GM10248 (cell line): ENCODE measurements at places on chromosomes 11 and 22.

DNA sequence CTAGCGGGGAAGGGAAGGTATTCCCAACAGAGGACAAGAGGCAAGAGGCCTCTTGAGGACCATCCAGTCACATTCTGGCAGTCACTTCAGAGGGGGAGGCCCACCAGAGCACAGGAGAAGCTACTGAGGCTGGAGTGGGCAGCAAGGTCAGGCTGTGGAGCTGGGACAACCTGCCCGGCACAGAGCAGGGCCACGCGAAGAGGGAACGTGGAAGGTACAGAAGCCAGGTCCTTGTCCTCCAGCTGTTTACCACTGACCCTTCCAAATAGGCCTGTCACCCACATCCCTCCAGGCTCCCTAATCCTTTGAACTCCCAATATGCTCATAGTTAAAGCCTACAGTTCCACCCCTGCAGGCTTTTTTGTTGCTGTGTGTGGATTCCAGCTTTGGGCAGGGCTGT lies 76.9 kb downstream of the IGLL1 start:
- DNase-seq: no peak

- no peak for DNase-seq
Measured at GRCh38 chr11:130652671-130653335, 204.4 kb downstream of the ADAMTS15 start.

DNA sequence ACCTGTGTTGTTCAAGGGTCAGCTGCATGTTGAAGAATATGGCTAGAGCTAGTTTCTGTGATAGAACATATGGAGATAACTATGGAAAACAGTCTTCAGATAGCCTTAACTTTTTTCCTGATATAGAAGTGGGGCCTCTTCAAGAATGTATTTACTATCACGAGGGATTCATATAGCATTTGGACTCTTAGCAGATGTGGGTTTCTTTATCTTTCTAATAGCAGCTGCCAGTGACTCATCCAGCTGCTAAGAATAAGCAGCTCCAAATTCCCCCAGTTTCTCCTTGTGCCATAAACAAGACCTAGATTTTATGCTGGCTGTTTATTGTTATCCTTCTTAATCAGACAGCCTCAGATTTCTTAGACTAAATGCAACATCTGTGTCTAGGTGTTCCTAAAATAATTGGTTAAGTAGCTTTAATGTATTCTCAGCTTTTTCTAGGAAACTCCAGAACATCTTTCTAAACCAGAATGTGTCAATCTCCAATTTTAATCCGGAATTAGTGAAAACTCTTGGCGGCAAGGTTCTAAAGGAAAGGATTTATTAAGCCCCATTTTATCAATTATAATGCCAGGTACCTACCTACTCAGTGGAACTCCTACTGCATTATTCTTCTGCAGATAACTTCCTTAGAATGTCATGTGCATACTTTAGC lies 119.8 kb downstream of the CSTPP1 start:
- no peak for DNase-seq

DNA sequence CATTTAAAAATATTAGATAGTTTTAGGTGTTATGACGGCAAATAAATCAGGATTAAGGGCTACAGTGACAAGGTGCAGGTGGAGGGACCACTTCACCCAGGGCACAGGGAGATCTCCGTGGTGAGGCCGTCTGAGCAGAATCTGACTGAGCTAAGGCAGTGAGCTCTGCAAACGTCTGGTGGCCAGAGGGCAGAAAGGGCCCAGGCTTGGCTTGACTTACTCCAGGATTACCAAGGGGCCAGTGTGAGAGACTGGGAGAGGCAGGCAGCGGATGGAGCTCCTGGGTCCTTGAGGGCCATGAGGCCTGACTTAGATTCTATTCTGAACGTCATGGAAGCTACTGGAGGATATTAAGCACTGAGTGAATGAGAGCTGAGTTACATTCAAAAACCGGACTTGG lies 125.9 kb upstream of the B3GAT1 start:
- DNase-seq: no peak

GRCh38 chr22:22999523-22999922 lies 70.8 kb upstream of the GNAZ start:
- DNase-seq: no peak

DNA sequence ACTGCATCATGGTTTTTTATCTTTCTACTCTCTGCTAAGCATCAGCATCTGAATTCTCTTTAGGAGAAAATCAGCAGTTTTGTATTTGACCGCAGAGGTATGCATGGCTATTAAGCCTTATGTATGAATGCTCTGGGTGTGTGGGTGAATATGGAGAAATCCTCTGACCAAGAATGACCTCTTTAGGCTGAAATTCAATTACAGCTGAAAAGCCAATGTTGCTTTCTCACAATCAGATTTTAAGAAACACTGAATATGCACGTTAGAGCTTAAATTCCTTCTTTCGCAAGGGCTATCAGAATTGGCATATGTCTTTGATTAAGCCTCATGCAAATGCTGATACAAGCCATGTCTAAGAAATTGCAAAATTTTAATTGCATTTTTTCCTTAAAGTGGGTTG lies 43.2 kb downstream of the ARHGAP42 start:
- no peak for DNase-seq

- DNase-seq: no peak
Measured at GRCh38 chr11:71338801-71339395, 86.5 kb upstream of the SHANK2 start.

DNA sequence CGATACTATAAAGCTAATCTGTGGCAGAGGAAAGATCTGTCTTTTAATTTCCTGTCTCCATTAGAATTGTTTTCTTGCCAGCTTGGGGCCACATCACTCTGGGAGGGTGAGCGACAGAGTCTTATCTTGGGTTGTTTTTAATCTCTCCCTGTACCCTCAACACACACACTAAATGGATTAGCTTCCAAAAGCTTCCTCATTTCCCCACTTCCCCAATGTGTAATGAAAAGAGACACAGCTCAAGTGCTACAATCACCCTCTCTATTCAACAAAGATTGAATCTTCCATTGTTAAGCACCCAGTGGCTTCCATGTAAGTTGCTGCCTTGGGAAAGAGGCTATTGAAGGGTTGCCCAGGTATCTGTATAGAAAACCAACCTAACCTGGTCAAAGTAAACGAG lies 6.1 kb upstream of the ASCL3 start:
- DNase-seq: no peak

DNA sequence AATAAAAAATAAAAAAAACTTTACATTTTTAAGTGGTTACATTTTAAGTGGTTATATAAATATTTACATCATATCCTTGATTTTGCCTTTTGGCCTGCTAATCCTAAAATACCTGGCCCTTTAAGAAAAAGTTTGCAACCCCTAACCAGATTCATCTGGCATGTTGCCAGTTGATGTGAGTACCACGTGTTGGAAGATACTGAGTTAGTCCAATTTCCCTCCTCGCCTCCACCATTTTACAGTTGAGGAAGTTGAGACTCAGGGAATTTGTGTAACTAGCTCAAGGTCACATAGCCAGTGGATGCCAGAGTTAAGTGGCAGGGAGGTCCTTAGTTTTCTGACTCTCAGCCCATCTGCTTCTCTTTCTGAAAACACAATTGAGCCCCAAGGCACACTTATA lies 5.1 kb downstream of the ELF5 start:
- no peak for DNase-seq

GRCh38 chr22:40504285-40505249 lies 132.0 kb downstream of the MRTFA start:
- DNase-seq: peak; percentile 29

DNA sequence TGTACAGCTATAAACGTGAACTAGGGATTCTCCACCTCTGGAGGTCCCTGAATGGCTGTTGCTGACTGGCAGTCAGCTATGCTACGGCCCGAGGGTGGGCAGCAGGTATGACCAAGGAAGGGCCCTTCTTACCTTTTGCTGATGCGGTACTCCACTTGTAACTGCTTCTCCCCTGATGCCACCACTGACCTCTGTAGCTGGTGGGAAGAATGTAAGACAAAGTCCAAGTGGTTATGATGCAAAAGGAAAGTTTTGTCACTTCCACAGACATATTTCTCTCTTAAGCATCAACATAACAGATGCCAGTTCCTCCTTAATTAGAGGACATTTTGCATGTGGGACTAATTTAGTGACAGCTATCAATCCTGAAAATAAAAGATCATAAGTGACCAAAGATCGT lies 32.2 kb downstream of the P4HA3 start:
- DNase-seq: no peak

DNA sequence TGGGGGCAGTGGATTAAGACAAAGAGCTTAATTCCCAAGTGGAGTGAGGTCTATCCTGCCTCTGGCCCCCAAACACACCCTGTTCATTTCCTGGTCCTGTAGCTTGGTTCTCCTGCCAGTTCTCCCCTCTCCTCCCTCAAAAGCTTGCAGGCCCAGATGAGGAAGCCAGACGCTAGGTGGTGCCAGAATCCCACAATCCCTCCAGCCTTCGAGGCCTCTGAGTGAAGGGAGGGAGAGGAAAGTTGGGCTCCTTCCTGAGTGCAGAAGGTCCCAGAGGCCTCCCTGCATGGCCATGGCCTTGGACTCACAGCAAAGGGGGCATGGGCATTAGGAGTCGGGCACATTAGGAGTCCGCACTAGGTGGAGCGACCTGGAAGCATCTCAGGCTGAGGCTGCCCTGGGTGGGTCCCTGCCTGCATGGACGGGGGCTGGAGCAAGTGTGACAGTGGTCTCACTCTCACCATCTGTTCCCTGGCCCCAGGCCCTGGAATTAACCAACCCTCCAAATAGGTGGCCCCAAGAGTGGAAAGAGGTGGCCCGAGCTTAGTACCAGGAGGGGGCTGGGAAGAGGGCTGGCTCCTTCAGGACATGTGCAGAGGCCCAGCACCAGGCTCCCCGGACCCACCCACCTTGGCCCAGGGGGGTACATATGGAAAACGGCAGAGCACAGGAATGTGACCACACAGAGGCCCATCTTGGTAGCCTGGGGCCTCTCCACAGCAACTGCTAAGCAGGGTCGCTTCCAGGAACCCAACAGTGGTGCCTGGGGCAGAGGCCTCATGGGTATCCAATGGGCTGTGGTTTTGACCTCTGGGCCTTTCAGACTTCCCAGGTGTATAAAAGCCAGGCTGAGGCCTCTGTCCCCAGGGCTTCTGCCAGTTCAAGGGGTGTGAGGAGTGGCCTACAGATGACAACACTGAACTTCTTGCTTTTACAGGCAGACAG lies 5.2 kb downstream of the FXYD2 start:
- peak; percentile 55 for DNase-seq

DNA sequence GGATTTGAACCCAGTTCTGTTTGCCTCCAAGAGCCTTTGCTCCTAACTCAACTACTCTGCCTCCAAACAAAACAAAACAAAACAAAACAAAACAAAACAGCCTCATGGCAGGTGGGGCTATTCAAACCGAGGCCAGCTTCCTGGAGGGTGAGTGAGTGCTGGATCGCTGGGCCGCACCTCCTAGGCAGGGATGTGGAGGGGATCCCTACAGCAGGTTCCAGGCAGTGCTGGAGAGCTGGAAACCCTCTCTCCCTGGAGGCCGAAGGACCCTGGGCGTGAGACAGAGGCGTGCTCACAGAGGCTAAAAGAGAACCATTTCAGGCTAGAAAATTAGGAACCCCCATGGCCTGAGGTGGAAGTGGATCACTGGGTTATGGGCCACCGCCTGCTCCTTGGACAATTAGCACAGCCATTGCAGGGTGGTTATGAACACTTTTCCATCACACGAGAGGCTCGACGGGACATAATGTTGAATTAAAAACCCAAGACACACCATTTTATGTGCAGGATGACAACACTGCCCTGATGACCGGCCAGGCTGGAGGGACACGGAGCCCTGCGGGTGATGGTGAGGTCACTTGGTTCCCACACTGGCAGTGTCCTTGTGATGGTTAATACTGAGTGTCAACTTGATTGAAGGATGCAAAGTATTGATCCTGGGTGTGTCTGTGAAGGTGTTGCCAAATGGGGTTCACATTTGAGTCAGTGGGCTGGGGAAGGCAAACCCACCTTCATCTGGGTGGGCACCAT lies 35.2 kb downstream of the SHISAL1 start:
- no peak for DNase-seq

GRCh38 chr11:57761301-57762234 lies at the start of gene CTNND1:
CTNND1 (plus strand) TSS chr11:57761802; CDS start chr11:57791479, 29,677 bp downstream.
- peak; percentile 87 for DNase-seq

GRCh38 chr11:61679893-61680621 lies at the start of gene DAGLA:
DAGLA (plus strand) TSS chr11:61680391; CDS start chr11:61720156, 39,765 bp downstream.
- peak; percentile 92 for DNase-seq

- DNase-seq: peak; percentile 5
Measured at GRCh38 chr11:119025978-119026766, 4.5 kb downstream of the SLC37A4 start.

GRCh38 chr22:27970596-27971220 lies 51.7 kb upstream of the PITPNB start:
- no peak for DNase-seq

DNA sequence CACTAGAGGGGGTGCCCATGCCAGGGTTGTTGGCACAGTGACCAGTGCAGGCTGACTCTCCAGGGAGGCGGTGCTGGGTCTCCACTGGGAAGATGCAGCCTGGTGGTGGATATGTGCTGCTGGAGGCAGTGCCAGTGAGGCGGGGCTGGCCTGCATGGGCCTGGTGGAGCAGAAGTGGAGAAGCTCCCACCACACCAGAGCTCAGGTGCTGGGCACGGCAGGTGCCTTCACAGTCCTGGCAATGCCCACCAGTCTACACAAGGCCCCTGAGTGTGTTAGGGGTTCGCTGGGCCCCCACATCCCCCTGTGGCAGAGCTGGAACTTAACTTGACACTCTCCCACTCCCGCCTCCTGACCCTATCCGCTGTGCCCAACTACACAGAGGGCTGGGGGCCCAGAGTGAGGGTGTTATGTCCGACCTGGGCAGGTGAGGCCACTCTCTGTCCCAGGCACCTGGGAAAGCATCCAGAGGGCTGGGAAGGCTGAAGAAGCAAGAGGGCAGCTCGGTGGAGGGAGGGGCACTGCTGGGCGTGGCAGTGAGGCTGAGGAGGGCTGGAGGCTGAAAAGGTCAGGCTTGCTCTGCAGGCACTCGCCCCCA lies 102.4 kb upstream of the B3GAT1 start:
- no peak for DNase-seq

DNA sequence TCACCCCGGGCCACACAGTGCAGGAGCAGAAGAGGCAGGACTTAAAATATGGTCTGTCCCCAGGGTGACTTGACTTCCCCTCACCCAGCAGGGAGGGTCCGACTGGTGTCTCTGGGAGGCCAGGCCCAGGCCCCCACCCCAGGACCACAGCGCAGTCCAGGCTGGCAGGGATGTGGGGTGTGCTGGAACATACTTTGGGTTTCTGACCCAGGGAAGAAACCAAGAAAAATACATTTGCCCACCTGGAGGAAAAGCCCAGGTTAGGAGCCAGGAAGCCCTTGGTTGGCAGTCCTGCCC lies 5.2 kb downstream of the C1QTNF6 start:
- DNase-seq: no peak

DNA sequence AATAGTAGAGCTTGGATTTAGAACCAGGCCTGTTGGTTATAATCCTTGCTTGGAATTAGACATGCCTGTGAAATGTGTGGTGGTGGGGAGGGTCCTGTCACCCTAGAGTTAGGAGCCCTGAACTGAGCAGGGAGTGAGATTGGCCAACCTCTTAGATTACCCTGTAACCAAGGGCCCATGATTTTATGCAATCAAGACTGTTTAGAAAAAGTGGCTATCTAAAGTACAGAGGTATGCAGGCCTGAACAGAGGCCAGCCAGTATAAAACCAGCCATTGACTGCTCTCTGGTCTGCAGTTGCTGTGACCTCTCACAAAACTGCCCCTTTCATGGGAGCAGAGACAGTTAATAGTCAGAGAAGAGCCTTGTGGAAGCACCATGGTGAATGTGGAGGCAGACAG lies 36.2 kb downstream of the SERPINH1 start:
- no peak for DNase-seq
